ENCODE measurements at places on chromosomes 1 and 21. TPM values are rescaled to one million over a fixed set of nuclear protein-coding genes. Genes with fewer than 3 reads are reported as not detected.

The COL16A1 gene
- 15.7 TPM for total RNA-seq

The KCNE1 gene
- total RNA-seq, result 1.2 TPM

The GBP3 gene
- 63.1 TPM for total RNA-seq

The OR2T35 gene
- total RNA-seq, result not detected

The FHAD1 gene
- 1.2 TPM for total RNA-seq

The TADA1 gene
- total RNA-seq, result 11.6 TPM

The ITGB2 gene
- 6.8 TPM for total RNA-seq

The FCRL2 gene
- total RNA-seq, result 1.2 TPM

The PRDX6 gene
- total RNA-seq, result 788 TPM

The KCNJ15 gene
- total RNA-seq, result not detected

The DNAJC6 gene
- total RNA-seq, result 2.7 TPM

The FMO1 gene
- not detected for total RNA-seq

The CDA gene
- 138 TPM for total RNA-seq

The BARHL2 gene
- total RNA-seq, result not detected

The C1orf146 gene
- total RNA-seq, result not detected

The F13B gene
- total RNA-seq, result not detected

The IFI6 gene
- total RNA-seq, result 19.6 TPM

The TSPEAR gene
- total RNA-seq, result 0.09 TPM

The CRABP2 gene
- 0.98 TPM for total RNA-seq

The C1orf210 gene
- 76.9 TPM for total RNA-seq

The RIMKLA gene
- total RNA-seq, result 24.2 TPM

The COL11A1 gene
- total RNA-seq, result 0.34 TPM

The ARMH1 gene
- 2.3 TPM for total RNA-seq

The GPX7 gene
- 1.4 TPM for total RNA-seq

The STUM gene
- 1.4 TPM for total RNA-seq

The TRIM17 gene
- total RNA-seq, result 0.31 TPM

The TNFAIP8L2 gene
- total RNA-seq, result 0.40 TPM

The BTBD19 gene
- total RNA-seq, result 2.9 TPM

The ADAMTS5 gene
- total RNA-seq, result 2.6 TPM

Measured in left colon (tissue), 2 donors.